HuH-7.5 (cell line): ENCODE measurements at places on chromosomes 1 and 21.

GRCh38 chr1:6603915-6604558 lies 1.4 kb upstream of the KLHL21 start:
- DNase-seq = peak; percentile 79

- peak; percentile 60 for DNase-seq
Observed at GRCh38 chr1:111417755-111418154, 9.8 kb downstream of the OVGP1 start.

- no peak for DNase-seq
Observed at GRCh38 chr1:156704166-156704711, 1.1 kb downstream of the CRABP2 start.

DNA sequence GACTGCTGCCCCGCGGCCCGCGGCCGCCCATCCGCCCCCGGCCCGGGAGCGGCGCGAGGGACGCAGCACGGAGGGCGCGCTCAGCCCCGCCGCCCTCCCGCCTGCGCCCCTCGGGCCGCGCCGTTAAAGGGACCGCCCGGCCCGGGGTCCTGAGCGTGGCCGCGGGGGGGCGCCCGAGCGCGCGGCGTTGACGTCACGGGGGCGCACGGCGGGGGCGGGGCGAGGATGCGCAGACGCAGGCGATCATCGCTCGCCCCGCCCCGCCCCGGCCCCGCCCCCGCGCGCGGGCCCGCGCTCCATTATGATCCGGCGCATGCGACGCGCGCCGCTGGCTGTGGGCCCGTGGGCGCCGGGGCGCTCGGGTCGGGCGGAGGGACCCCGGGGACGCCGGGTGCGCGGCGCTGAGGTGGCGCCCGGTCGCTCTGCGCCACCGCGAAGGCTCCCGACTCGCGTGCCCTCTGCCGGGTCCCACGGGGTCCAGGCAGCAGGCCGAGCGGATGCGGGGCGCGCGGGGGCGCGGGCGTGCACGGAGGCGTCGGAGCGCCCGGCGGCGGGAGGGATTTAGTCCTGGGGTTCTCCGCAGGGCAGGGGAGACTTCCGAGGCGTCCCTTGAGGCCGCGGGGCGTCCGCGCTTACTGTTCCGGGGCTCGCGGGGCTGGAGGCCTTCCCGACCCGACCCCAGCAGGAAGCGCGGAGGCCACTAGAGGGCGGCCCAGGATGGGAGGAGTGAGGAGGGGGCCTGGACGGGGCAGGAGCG lies at the start of gene DVL1:
Gene DVL1 (minus strand): TSS at position 163 of the 757 bp plus-strand sequence. CDS start 353 bp downstream, outside the sequence.
- peak; percentile 92 for DNase-seq

GRCh38 chr1:205429762-205430695 lies 8.2 kb upstream of the LEMD1 start:
- DNase-seq = no peak

DNA sequence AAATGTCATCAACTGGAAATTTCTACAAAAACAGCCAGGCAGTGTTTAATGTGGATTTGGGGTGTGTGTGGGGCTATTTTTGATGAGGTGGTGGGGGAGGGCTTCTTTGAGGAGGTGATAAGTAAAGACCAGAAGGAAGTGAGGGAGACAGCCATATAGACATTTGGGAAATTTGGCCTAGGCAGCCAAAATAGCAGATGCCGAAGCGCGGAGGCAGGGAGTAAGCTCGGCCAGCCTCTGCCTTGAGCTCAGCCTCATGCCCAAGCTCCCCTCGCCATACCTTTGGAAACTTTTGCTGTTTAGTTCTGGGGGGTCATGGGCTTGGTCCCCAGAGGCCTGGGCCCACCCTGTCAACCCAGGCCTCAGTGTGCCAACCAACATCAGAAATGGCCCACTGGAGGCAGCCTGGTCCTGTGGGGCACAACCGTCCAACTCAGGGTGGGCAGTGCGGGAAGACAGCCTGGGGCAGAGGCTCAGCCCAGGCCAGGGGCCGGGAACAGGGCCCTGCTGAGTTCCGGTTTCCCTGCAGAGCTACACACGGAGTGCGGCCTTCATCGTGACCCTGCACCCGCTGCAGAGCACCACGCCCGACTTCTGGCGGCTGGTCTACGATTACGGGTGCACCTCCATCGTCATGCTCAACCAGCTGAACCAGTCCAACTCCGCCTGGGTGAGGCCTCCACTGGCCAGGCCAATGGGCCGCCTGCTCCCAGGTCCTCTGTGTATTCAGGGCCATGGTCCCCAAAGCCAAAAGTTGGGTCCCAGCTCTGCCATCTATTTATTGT lies 84.0 kb downstream of the PTPRU start:
- DNase-seq = no peak
